ENCODE measurements at places on chromosomes 13 and 19. TPM values are rescaled to one million over a fixed set of nuclear protein-coding genes. Genes with fewer than 3 reads are reported as not detected.

- ATAC-seq, result no peak
Measured at GRCh38 chr13:51237386-51237785, 15.2 kb downstream of the FAM124A start.

FUT1 gene
- 0.40 TPM for total RNA-seq

GRCh38 chr13:104289400-104289799 lies 1223.2 kb upstream of the SLC10A2 start:
- no peak for ATAC-seq

- no peak for ATAC-seq
Measured at GRCh38 chr13:31267126-31267784, 67.5 kb downstream of the B3GLCT start.

SERTM1 gene
- total RNA-seq, result not detected

All from activated T-helper 17 cell treated with anti-CD3 and anti-CD28 coated beads, Interleukin-2, amount 50 U/mL, for 72 hours (primary cell).